ENCODE measurements at places on chromosomes 2 and 18.
A peak's percentile ranks its signal among the peaks of the same experiment; 100 is the strongest.

GRCh38 chr18:64116571-64117175 lies 32.2 kb downstream of the LINC00305 start:
- DNase-seq, result no peak

DNA sequence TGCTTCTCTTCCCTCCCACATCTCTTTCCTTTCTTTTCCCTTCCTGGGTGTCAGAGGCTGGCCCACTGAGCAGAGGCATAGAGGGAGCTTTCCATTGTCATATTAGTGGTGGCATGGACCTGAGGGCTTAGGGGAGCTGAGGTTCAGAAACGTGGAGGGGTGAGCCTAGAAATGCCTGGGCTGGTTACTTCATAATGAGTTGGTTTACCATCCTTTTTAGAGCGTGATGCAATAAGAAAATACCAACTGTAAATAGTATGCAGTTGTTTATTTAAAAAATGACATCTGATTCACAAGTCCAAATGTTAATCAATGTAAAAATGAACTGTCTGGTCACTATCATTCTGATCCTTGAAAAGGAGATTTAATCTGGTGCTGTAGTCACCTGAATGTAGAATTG lies 46.3 kb downstream of the MYO1B start:
- no peak for DNase-seq

GRCh38 chr2:120251880-120252224 lies 800 bp upstream of the RALB start:
- DNase-seq, result no peak

- no peak for DNase-seq
These were observed 153.4 kb downstream of the MGAT5 start for GRCh38 chr2:134407154-134407890.

DNA sequence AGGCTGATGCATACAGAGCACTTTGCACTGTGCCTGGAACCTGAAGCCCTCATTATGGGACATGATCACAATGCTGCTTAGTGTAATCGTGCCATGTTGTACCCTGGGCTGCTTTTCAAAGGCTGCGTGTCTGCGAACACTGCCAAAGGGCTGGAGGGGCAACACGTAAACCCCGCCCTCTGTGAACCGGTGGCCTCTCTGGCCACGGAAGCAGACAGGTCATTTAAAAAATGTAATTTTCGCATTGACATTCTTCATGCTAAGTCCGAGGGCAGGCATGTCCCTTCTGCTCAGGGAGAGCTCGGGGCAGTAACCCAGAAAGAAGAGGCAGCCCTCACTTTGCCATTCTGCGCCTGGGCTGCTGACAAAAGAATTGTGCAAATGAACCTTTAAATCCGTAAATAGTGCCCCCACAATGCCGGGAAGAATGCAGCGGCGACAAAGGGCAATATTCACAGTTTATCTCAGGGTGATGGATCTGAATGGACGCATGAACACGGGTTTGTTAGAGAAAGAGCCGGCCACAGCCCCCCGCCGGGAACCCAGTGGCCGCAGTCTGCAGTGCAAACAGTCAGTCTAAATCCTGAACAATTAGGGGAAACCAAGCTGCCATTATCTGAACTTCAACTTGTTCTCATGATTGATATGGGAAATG lies 226.1 kb downstream of the MYCN start:
- DNase-seq, result no peak

DNA sequence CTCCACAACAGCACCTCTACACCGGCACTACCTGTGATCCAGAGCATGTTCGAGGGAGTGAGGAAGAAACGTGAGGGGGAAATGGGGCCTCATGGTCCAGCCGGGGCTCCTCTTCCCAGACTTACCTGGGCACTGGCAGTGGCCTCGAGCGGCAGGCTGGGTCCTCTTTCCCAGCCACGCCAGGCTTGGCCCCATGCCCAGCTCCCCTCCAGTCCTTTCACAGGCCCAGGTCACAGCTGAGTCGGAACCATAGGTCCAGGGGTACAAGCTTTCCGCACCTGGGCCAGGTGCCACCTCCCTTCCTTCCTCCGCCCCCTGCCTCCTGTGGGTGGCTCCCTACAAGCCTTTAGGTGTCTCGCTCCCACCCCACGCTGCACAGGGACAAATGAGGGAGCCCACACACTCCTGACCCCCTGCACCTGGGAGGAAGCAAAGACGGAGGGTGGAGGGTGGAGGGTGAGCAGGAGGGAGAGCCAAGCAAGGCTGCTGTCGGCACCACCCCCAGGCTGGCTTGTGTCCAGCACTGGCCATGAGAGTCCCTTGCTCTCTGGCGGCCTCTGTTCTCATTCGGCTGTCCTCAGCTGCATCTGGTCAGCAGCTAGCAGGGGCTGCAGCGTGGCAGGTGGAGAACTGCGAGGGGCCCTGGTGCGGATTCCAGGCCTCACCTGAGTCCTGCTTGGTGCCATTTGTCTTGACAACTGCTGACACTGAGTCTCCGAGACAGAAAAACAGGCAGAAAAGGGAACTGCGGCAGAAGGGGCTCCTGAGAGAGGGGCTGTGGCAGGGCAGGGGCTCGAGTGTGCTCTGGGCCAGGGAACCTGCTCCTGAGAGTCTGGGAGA lies 26.8 kb downstream of the ADRA2B start:
- DNase-seq, result no peak

- peak; percentile 53 for DNase-seq
These were observed 2.3 kb downstream of the ZFP36L2 start for GRCh38 chr2:43224131-43224570.

- no peak for DNase-seq
These were observed 23.0 kb upstream of the RTN4 start for GRCh38 chr2:55073000-55073983.

DNA sequence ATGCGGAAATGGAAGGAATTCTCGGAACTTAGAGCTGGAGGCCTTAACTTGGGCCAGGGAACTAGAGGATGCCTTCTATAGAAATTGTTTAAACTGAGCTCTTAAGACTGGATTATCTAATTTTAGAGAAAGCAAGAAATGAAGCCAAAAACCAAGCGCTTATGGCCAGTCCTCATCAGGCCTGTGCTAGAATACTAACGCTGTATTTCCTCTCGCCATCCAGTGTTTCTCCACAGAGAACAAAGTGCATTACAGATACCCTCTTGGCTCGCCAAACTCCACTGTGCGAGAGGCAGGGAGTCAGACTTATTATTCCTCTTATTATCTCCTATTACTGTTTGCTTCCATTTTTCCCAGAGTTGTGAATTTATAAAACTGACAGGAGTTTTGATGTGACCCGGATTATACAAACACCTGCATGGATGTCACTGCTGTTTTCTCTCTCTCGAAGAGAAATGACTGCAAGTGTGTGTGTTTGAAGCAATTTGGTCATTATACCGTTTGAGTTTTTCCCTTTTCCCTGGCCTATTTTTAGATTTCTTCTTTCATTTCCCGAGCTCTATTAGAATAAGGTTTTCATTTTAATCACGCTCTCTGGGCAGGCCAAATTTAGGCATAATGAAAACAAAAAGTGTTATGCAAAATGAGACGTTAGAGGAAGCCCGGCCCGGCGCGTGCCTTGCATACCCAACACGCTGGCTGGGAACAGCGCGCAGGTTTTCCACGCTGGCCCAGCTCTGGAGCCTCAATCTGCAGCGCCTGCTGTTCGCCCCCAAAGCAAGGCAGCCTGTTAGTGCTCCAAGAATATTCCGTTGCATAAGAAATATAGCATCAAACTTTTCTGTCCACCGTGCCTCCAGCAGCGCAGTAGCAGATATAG lies 103.3 kb downstream of the ALK start:
- no peak for DNase-seq

DNA sequence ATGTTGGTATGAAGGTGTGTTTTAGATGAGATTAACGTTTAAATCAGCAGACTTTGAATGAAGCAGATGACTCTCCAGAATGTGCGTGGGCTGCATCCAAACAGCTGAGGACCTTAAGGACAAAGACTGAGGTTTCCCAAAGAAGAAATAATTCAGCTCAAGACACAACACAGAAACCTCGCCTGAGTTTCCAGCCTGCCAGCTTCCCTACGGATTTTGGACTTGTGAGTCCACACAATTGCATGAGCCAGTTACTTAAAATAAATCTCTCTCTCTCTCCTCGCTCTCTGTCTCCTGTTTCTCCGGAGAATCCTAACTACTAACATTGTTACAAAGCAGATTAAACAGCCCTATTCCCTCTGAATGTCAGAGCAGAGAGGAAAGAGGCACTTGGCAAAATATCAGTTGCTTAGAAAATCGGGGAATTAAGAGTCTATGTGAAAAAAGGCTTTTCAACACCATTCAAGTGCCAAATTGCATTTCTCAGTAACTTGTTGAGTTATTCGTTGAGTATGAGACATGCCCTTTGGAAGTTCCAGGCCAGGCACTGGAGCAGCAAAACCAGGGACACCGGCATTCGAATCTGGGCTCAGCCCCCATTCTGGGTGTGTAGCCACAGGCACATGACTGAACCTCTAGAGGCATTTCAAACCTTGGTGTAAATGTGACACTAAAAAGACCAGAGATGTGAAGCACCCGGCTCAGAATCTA lies 174.6 kb upstream of the PID1 start:
- no peak for DNase-seq

DNA sequence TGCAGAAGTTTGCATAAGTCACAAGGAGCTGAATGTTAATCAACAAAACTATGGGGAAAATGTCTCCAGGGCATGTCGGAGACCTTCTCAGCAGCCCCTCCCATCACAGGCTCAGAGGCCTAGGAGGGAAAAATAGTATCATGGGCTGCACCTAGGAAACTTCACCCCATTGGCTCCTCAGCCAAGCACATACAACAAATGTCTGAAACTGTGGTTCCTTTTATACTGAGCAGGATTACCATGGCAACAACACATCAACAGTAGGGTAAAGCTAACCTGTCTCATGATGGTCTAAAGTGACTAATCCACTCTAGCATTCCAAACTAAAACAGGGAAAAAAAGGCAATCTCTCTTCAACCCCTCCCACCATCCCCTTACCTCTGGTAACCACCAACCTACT lies 3.2 kb upstream of the NEMP2 start:
- no peak for DNase-seq

- DNase-seq, result no peak
These were observed 100.2 kb upstream of the SNTG2 start for GRCh38 chr2:850429-850828.

- DNase-seq, result no peak
These were observed 66.5 kb downstream of the BOLA3 start for GRCh38 chr2:74081030-74081762.

Data from naive thymus-derived CD8-positive, alpha-beta T cell (primary cell).